ENCODE measurements at places on chromosomes 7 and 10. TPM values are rescaled to one million over a fixed set of nuclear protein-coding genes. Genes with fewer than 3 reads are reported as not detected.

Gene RNF133
- polyA plus RNA-seq: 0.18 TPM

Gene ADAM8
- 79.2 TPM for polyA plus RNA-seq

Gene PRSS37
- polyA plus RNA-seq: not detected

Gene HOGA1
- polyA plus RNA-seq: 0.30 TPM

Gene TAF5
- polyA plus RNA-seq: 2.3 TPM

Gene MMS19
- 39.9 TPM for polyA plus RNA-seq

DNA sequence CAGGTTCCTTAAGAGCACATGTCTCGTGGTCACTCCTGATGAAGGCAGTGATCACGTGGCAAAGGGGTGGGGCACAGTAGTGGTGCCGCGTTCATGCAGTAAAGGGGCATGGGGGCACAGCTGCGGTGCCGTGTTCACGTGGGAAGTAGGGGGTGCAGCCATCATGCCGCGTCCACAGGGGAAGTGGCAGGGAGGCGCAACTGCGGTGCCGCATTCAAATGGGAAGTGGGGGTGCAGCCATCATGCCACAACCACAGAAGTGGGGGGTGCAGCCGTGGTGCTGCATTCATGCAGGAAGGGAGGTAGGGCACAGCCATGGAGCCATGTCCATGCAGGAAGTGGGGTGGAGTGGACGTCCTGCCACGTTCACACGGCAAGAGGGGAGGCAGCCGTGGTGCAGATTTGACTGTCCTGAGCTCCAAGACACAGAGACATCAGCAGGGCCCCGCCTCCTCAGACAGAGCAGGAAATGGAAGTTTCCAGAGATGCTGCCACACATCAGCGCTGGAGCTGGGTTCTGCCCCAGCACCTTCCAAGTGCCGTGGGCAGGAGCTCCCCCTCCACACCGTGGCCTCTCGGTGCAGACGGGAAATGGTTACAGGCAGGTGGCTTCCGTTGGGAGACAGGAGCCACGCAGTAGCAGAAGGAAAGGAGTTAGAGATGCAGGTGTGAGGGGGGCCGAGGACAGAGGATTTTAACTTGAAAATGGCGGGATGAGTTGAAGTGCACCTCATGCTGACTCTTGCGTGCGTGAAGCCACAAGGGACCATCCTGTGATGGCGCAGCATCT lies 95.0 kb upstream of the DDC start:
- no peak for DNase-seq

GRCh38 chr10:33142295-33142694 lies 184.3 kb upstream of the ITGB1 start:
- no peak for DNase-seq

DNA sequence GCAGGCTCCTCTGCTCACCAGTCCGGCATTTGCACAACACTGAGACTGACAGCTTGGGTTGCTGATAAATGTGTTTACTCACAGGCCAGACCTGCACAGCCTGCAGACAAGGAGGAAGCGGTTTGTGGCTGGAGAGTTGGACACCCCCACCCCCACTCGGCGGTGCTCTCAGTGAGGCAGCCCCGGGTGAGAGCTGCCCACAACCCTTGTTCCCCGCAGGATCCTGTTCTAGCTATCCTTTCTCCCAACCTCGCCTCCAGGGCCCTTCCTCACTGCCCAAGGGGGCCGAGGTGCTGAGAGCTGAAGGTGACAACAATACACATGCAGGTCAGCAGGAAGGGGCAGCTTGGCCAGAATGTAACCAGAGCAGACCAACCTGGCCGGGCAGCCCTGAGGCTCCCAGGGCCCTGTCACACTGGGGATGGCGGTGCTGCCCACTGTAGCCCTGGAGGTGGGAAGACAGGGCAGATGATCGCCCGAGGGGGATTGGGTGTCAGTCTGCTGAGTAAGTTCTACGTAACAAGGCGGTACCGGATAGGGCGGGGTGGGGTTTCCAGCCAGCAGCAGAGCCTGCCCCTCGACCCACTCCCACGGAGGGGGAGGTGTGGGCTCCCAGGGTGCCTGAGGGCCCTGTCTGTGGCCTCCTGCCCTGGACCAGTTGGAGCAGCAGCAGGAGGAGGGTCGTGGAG lies 2.1 kb upstream of the ADAM8 start:
- DNase-seq: no peak

DNA sequence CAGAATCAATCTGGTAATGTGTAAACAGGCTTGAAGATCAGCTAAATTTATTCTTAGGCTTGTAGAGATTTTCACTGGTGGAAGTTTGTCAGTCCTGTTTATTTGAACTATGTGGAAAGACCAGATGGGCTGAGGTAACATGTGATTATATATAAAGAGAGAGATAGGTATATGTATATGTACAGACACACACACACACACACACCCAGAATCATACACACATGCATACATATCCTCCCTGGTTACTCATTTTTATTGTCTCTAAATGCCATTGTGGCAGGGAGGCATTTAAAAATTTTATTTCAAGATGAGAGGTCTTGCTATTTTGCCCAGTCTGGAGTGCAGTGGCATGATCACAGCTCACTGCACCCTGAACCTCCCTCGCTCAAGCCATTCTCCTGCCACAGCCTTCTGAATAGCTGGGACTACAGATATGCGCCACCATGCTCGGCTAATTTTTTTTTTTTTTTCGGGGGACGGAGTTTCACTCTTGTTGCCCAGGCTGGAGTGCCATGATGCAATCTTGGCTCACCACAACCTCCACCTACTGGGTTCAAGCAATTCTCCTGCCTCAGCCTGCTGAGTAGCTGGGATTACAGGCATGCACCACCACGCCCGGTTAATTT lies 78.1 kb upstream of the CYTH3 start:
- no peak for DNase-seq
